ENCODE measurements at places on chromosomes 5 and 9.

GRCh38 chr5:31197183-31197582, 3.7 kb downstream of the CDH6 start:
- DNase-seq: no peak

DNA sequence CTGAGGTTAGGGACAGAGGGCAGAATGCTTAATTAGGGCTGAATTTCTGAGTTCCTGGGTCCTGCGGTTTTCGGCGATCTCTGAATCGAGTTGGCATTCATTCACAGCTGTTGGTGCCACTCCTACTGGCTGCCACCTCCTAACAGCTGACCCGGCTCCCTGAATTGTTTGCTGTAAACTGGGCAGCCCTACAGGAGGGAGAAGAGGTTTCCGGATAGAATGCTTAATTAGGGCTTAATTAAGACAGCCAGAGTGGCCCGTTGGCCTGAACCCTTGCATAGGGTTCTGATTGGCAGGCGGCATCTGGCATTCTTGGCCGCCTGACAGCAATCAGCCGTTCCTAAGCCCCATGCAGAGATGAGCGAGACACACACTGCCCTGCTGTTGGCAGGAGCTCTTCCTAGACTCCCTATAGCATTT, 25.7 kb downstream of the FRMPD1 start:
- no peak for DNase-seq

GRCh38 chr9:20569525-20569924, 52.8 kb downstream of the MLLT3 start:
- no peak for DNase-seq

DNA sequence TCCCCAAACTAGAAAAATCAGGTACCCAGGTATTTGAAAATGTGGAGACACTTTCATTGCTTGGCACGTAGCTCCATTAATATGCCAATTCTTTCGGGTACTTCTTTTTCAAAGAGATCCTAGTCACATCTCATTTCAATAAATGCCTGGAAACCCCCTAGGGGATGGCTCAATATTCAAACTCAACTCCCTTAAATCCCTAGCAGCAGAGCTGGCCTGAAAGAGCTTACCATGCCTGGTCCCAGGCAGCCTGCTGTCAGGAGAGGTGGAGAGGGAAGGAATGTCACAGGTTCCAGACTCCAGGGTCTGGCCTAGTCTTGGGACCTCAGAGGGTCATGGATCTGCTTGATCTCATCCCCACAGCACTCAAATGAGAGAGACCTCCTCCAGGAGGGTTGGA, 187.1 kb downstream of the SPOCK1 start:
- no peak for DNase-seq

GRCh38 chr9:12778389-12778788, 3.6 kb downstream of the LURAP1L start:
- DNase-seq: no peak

- DNase-seq: peak; percentile 9
These were observed 299.7 kb downstream of the IZUMO3 start for GRCh38 chr9:24245988-24246387.

GRCh38 chr9:135009794-135010585, 77.5 kb upstream of the OLFM1 start:
- DNase-seq: no peak

- DNase-seq: no peak
These were observed 4.3 kb downstream of the FYB1 start for GRCh38 chr5:39214912-39215709.

GRCh38 chr9:84669288-84670137, at the start of gene NTRK2:
Gene NTRK2 (plus strand): TSS chr9:84669729. CDS start chr9:84670749, 1,020 bp downstream.
- no peak for DNase-seq

DNA sequence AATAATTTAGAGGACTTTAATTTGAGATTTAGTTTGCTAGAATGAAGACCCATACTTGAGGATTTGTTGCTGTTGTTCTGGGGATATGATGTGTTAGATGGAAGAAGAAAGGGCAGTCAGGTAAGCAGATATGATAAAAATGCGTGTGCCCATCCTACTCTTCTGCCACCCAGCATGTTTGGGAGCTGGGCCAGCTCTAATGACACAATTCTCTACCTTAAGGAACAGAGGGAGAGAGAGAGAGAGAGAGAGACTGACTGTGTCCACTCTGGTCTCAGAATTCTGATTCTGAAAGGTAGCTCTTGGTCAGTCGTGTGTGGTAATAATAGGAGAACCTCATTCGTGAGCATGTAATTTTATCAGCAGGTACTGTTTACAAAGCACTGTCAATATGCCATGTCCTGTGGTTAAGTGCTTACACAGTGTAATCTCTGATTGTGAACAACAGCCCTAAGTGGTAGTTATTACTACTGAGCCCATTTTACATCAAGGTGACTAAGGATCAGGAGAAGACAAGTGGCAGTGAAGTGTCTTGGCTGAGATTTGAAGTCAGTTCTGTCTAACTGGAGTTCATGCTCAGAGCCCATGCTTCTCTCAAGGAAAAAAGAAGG, 307.4 kb upstream of the SEMA6A start:
- no peak for DNase-seq

Measured in AG10803 (cell line).